Stimulated activated CD4-positive, alpha-beta T cell treated with anti-CD3 and anti-CD28 coated beads, Interleukin-2, amount 100 ng/mL, for 24 hours (primary cell): ENCODE measurements at places on chromosomes 1 and 21.

- DNase-seq = peak; percentile 66
Observed at GRCh38 chr1:204445860-204446412, 34.3 kb upstream of the PPP1R15B start.

- DNase-seq = no peak
Observed at GRCh38 chr1:56496158-56496557, 83.2 kb downstream of the PLPP3 start.

DNA sequence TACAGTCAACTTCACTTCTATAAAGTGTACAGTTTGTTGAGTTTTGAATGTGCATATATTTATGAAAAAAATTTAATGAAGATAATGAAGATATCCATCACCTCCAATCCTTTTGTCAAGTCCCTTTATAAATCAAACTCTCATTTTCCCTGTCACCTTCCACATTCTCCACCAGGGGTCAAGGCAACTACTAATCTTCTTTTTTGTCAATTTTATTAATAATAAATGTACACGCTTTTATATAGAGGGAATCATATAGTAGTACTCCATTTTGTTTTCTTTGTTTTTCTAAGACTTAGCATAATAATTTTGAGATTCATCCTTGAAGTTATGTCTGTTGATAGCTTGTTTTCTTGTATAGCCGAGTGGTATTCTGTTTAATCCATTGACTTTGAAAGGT, 1594.2 kb upstream of the PRMT6 start:
- no peak for DNase-seq

- no peak for DNase-seq
Observed at GRCh38 chr1:24325587-24326449, 6.7 kb downstream of the GRHL3 start.

- no peak for DNase-seq
Observed at GRCh38 chr1:100542285-100542684, 4.3 kb downstream of the GPR88 start.

- no peak for DNase-seq
Observed at GRCh38 chr1:2988256-2988655, 33.0 kb upstream of the ACTRT2 start.

DNA sequence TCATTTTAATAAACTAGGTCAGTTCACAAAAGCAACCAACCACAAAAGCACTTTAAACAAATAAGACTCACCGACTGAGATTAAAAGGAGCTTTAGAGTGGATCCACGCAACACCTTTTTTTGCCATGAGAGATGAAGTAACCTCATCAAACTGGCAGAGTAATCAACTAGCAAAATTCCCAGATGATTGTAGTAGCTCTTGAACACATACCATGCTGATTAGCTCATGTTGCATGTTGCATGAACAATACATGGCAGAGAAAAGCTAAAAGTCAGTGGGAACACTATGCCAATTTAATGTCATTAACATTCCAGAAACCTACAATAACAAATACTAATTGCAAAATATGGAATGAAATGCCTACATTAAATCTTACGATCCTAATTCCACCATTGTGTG, 4.1 kb downstream of the WARS2 start:
- DNase-seq = no peak
